ENCODE measurements at places on chromosomes 2 and 18. TPM values are rescaled to one million over a fixed set of nuclear protein-coding genes. Genes with fewer than 3 reads are reported as not detected.

The REG3G gene
- not detected for total RNA-seq

The RBM44 gene
- total RNA-seq: 0.65 TPM

The DYSF gene
- 1.2 TPM for total RNA-seq

The AGPS gene
- total RNA-seq: 33.1 TPM

The PID1 gene
- 13.0 TPM for total RNA-seq

The CNNM4 gene
- total RNA-seq: 3.8 TPM

The ANAPC1 gene
- total RNA-seq: 61.1 TPM

The EGR4 gene
- not detected for total RNA-seq

The DCDC2C gene
- total RNA-seq: not detected

The SALL3 gene
- not detected for total RNA-seq

The LYPD1 gene
- total RNA-seq: 0.74 TPM

The GCG gene
- total RNA-seq: not detected
